ENCODE measurements at places on chromosomes 16 and 17.

GRCh38 chr16:25689137-25689836 is 2.5 kb upstream of the HS3ST4 start:
- DNase-seq: no peak

- DNase-seq: no peak
These were observed 5.9 kb upstream of the ARMC7 start for GRCh38 chr17:75103601-75104554.

DNA sequence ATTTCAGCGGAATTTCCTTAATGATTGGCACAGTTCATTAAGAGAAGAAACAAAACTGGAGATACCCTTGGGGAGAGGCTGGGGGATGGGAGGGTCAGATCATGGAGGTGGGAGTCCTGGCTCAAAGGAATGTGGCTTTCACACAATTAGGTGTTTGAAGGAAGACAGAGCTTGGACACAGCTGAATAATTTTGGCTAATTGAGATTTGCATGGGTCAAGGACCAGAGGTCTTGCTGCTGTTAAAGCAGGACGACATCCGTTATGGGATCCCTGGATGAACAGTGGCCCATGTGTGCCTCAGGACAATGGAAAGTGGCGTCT is 160.3 kb downstream of the HS3ST3B1 start:
- DNase-seq: no peak

DNA sequence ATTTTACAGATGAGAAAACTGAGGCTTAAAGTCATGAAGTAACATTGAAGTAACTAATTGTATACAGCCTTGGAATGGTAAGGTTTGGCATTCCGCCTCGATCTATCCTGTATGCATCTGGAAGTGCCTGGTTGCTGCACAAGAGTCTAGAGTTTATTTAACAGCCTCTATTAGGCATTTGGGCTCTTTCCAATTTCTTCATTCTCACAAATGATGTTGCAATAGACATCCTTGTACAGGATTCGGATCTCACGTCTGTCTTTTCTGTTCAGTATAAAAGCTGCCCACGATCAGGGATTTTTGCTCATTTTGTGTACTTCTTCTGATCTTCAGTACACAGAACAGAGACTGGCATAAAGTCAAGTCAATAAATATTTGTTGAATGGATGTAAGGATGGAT is 100.5 kb downstream of the AIPL1 start:
- DNase-seq: no peak

GRCh38 chr17:33071656-33072055 is 80.0 kb downstream of the SPACA3 start:
- DNase-seq: no peak

GRCh38 chr16:67017421-67017750 is 11.6 kb upstream of the CBFB start:
- no peak for DNase-seq

Data from stimulated activated CD4-positive, alpha-beta T cell treated with anti-CD3 and anti-CD28 coated beads, Interleukin-4, amount 100 ng/mL, for 1 hour (primary cell).